ENCODE measurements at places on chromosomes 2 and 18.

- DNase-seq = no peak
Observed at GRCh38 chr2:11342551-11343367, 1.7 kb downstream of the ROCK2 start.

DNA sequence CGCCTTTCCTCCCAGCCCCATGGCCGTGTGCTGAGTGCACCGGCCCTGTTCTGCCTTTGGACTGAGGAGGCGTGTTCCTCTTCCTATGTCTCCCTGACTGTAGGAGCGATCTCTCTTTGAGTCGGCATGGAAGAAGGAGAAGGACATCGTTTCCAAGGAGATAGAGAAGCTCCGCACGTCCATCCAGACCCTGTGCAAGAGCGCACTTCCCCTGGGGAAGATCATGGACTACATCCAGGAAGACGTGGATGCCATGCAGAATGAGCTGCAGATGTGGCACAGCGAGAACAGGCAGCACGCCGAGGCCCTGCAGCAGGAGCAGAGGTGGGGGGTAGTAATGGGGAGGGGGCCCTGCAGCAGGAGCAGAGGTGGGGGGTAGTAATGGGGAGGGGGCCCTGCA, 29.4 kb upstream of the ASB1 start:
- no peak for DNase-seq

- no peak for DNase-seq
Observed at GRCh38 chr2:81363800-81364199, 1059.2 kb upstream of the LRRTM1 start.

GRCh38 chr2:224386876-224387275, 15.0 kb downstream of the FAM124B start:
- DNase-seq = no peak

GRCh38 chr18:6859676-6860422, 130.3 kb downstream of the ARHGAP28 start:
- DNase-seq = no peak

- DNase-seq = no peak
Observed at GRCh38 chr2:15799432-15799827, 140.9 kb upstream of the MYCN start.

DNA sequence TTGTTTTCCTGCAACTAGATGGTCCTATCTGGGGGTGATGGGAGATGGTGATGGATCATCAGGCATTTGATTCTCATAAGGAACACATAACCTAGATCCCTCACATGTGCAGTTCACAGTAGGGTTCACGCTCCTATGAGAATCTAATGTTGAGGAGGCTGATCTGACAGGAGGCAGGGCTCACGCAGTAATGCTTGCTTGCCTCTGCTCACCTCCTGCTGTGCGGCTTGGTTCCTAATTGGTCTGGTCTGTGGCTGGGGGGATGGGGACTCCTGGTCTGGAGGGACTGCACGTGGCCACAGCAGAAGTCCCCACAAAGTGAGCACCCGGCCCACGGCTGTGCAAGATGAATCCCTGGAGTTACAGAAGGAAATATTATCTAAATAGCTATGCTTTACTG, 11.3 kb downstream of the MC5R start:
- no peak for DNase-seq

DNA sequence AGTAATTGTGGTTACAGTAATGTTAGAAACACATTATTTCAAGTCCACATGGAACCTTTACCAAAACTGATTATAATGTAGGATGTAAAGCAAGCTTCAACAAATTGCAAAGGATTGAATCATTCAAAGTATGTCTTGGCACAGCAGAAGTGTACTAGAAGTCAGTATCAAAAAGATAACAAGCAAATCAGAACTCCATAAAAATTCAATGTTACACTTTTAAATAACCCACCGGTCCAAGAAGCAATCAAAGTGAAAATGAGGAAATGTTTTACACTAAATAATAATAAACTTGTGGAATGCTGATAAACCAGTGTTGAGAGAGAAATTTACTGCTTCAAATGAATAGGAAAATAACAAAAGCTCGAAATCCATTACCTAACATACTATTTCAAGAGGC, 47.7 kb downstream of the TTC21B start:
- DNase-seq = no peak

DNA sequence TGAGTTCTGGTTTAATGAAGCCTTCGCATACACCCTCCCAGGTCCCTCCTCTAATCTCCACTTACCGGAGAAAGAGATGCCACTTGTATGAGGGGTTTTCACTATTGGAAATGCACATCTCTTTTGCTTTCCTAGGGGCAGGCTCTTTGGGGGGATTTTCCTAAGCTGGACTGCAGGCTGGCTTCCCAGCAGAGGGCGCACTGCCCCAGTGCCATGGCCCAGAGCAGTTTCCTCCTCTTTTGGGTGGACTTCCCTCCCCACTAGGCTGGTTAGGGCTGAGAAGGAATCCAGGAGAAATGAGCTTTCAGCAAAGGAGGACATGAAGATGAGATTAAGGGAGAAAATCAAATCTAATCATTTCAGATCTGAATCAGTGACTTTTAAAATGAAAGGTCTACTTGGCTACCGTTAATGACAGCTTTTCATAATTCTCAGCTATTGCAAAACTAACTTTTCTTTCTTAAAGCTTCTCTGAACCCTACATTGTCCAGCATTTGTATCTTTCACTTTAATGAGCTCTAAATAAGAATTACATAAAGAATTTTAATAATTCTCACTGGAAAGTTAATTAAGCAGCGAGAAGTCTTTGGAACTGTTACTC, 784.1 kb upstream of the FANCL start:
- peak; percentile 57 for DNase-seq

DNA sequence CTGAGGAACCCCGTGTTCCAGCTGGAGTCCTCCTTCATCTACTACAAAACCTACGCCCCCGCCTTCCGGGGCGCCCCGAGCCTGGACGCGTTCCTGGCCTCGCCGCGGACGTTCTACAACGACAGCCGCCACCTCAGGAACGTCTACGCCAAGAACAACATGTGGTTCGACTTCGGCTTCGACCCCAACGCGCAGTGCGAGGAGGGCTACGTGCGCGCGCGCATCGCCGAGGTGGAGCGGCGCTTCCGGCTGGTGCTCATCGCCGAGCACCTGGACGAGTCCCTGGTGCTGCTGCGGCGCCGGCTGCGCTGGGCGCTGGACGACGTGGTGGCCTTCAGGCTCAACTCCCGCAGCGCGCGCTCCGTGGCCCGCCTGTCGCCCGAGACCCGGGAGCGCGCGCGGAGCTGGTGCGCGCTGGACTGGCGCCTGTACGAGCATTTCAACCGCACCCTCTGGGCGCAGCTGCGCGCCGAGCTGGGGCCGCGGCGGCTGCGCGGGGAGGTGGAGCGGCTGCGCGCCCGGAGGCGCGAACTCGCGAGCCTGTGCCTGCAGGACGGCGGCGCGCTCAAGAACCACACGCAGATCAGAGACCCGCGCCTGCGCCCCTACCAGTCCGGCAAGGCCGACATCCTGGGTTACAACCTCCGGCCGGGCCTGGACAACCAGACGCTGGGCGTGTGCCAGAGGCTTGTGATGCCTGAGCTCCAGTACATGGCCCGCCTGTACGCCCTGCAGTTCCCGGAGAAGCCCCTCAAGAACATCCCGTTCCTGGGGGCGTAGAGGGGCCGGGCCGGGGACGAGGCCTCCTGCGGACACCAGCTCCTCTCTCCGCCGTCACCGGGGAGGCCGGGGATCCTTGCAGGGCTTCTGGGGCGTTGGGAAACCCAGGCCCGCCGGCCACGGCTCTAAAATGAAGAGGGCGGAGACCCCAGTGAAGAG, 5.3 kb upstream of the NEU4 start:
- DNase-seq = peak; percentile 81

GRCh38 chr18:75362435-75362834, 65.1 kb downstream of the SMIM21 start:
- DNase-seq = no peak

DNA sequence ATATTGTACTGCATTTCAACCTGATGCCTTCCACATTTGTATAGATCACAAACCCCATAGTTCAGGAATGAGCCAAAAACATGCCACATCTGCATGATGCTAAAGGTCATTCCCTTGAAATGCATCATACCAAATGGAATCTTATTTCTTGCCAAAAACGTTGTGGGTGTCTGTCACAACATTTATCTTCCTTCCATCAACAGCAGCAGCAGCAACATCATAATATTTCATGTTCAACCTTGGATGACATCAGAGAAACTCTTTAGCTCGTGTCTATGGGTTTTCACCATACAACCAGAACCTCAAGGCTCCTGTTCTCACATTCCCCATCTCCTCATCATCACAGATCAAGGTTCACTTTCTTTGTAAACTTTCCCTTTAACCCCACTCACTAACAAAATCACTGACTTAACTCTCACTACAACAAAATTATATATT, 221.3 kb upstream of the CTAGE1 start:
- DNase-seq = no peak

- no peak for DNase-seq
Observed at GRCh38 chr18:66994790-66995189, 390.9 kb upstream of the CDH19 start.

DNA sequence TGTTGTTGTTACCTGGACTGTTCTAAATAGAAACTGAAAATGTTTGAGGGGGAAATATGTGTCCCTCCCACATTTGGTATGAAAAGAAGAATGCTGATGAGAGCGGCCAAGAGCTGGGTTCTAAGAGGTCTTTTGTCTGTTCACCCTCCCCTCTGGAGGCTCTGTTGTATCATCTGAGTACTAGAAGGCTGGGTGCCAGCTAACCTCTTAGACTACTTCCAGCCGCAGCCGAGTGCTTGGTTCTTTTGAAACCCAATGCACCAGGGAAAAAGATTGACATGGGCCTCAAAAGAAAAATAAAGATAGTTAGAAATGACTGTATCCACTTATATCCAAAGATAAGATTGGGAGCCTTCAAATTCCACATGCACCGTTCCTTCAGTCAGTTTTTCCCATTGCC, 255.9 kb downstream of the TXNL1 start:
- no peak for DNase-seq

GRCh38 chr2:120499784-120500495, 154.0 kb downstream of the INHBB start:
- DNase-seq = no peak

GRCh38 chr2:8595811-8596600, 85.8 kb upstream of the ID2 start:
- DNase-seq = no peak

GRCh38 chr2:153391131-153391530, 87.4 kb downstream of the RPRM start:
- no peak for DNase-seq

GRCh38 chr18:42756214-42756613, 359.3 kb downstream of the RIT2 start:
- no peak for DNase-seq

DNA sequence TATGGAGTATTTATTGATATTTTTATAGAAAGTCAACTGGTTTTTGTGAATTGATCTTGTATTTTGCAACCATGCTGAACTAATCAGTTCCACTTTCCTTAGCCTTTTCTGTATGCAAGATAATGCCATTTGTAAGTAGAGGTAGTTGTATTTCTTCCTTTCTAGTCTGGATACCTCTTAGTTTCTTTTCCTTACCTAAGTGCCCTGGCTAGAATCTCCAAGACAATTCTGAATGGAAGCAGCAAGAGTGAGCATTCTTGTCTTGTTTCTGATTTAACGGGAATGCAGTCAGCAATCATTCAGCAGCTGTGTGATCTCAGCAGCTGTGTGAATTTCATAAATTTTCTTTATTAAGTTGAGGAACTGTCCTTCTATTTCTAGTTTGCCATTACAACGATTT, 73.4 kb downstream of the NRXN1 start:
- DNase-seq = no peak

GRCh38 chr2:35081001-35081621, 1274.5 kb upstream of the CRIM1 start:
- no peak for DNase-seq

DNA sequence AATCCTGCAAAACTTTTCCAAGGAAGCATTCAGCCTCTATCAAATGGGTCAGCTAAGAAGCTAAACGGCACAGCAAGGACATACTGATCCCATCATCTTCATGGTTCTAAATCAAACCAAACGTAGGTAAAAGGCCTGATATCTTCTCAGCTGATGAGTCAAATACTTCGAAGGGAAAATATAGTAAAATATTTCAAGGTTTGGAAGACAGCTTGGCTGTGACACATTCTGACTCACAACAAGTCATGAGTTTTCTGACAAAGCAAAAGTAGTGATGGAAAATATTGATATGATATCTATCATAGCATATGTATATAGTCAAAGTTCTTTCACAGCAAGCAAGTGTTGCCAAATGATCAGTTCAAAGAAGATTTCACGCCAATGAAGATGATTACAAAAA, 31.5 kb downstream of the DOCK10 start:
- DNase-seq = no peak

- DNase-seq = peak; percentile 75
Observed at GRCh38 chr2:106886916-106887758, 1.2 kb upstream of the ST6GAL2 start.

- peak; percentile 41 for DNase-seq
Observed at GRCh38 chr2:240963065-240963867, 35.2 kb upstream of the SNED1 start.

DNA sequence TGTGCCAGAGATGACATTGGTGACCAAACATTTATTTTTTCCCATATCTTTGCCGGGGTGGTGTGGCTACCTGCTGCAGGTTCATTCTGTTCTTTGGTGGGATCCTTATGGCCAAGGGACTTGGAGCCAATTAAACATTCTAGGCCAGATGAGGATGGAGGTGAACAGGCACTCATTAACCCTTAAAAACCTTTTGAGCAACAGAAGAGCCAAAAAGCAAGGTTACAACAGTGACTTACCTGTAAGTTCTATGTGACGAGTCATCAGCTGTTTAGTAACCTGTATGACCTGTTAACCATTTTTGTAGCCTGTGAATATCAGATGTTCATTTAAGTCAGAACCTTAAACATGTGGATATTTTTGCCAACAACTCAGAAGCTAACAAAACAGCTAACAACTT, 105.6 kb downstream of the XRCC5 start:
- no peak for DNase-seq

GRCh38 chr2:101775636-101776035, 78.1 kb downstream of the MAP4K4 start:
- no peak for DNase-seq

DNA sequence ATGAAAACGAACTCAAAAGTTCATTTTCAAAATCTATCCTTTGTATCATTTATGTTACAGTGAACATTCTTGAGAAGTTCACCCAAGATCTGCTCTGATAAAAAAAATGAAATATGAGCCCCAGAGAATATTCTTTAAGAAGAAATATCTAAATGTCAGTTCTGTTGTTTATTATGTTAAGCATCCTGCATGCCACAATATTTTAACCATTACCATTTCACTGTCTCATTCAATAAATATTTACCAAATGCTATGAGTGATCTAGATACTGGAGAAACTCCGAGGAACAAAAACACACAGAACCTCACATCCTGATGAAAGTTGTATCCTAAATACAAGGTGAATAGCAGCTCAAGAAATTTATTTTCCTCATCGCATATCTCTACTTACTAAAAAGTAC, 170.2 kb downstream of the ZNF385B start:
- DNase-seq = no peak

- no peak for DNase-seq
Observed at GRCh38 chr2:181546086-181546485, 88.9 kb downstream of the ITGA4 start.

DNA sequence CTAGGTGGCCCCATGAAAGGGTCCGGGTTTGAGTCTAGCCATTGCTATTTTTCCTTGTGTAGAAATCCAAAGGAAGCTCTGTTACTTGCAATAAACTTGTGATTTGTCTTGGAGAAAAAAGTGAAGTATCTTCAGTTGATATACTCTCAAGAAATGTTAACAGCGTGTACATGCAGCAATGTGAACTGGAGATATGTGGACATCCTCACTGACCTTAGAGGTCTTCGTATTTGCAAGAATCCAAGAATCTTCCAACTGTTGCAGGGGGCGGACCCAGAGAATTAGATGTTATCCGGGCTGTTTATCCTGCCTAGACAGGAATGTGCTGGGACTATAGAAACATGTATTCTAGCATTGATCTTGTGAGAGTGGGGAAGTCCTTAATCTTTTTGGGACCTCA, 187.6 kb downstream of the KCNS3 start:
- DNase-seq = no peak

Measured in right forelimb (tissue), 1 donor.